CD4-positive, alpha-beta T cell treated with Interleukin-15 for 1 hour (primary cell): ENCODE measurements at places on chromosomes 2 and 18.

DNA sequence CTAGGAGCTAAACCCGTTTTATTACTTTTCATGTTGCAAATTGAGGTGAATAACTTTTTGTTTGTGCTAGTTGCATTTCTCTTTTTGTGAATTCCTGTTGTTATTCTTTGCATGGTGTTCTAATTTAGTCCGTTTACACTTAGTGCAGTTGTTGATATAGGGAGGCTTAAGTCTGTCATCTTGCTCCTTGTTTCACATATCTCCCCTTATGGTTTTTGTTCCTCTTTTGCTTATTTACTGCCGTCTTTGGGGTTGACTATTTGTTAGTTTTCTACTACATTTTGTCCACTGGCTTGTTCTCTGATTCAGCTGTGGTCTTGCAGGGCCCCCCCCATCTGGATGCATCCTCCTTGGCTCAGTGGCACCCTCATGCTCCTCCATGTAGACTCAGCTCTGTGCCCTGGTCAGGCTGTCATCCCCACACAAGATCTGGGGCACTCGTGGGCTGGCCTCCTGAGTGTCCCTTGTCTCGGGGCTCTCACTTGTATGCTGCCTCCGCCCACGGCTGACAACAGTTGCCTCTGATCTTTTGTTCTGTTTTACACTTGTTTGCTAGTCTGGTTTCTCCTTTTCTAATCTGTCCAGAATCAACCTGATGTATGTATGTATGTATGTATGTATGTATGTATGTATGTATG is 42.9 kb upstream of the ASB1 start:
- no peak for DNase-seq

DNA sequence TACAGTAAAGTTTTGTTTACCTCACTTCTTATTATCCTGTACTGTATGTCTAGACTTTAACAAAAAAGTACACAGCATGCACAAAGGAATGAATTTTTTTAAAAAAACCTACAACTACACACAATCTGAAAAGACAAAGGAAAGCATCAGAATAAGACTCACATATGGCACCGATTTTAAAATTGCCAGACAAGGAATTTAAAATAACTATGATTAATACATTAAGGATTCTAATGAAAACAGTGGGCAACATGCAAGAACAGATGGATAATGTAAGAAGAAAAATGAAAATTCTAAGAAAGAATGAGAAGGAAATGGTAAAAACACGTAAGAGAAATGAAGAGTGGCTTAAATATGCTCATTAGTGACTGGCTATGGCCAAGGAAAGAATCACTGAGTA is 638.2 kb downstream of the FBXO15 start:
- no peak for DNase-seq

DNA sequence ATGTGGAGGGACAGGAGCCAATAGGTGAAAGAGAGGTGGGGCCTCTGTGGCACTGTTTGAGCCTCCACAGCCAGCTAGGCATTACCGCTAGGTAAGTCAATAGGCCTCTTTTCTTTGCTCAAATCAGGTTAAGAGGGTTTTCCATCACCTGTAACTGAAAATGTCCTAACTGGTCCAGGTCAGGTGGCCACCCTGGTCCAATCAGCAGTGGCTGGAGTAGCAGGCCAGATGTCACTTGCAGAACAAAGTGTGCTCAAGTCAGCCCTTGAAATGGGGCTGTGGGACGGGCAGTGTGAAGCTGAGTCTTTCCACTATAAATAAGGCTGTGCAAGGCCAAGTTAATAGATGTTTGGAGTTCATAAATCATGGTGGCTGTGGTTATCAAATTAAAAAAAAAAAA is 20.9 kb downstream of the FBXO36 start:
- DNase-seq, result no peak

DNA sequence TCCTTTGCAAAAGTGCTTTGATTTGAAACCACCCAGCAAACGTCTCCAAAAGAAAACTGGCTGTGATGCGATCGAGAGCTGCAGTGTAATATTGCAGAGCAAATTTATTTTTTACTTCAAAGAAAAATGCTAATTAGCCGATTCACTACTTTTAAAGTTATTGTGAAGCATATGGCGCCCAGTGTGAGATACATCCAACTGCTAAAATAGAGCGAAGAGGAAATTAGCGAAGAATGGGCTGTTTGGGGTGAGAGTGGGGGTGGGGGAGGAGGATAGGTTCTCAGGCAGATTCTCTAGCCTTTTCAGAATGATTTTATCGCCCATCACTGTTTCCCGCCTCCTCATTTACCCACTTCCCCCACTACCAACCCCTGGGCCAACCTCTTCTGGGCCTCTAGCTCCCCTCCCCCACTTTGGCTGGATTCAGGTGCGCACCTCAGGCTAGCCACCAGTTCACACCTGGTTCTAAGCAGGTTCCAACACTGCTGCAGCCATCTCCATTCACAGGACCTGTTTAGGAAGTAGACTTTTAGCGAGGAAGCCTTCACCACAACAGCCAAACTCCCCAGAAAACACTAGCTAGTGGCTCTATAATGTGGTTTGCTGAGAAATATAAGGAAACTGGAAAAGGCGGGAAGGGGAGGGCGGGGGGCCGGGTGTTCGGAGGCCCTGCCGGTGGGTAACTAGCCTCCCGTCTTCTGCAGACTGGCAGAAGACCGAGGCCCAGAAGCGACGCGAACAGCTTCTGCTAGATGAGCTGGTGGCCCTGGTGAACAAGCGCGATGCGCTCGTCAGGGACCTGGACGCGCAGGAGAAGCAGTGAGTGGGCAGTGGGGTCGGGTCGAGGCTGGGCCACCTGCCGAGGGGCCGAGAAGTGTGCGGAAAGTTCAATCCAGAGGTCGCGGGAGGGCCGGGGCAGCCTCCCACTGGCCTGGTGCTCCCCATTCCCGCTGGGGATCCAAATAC is 6.0 kb upstream of the OTX1 start:
- no peak for DNase-seq

GRCh38 chr2:45121236-45121927 is 112.1 kb upstream of the SIX2 start:
- no peak for DNase-seq

GRCh38 chr2:148968776-148969319 is 69.7 kb upstream of the LYPD6B start:
- DNase-seq, result no peak

DNA sequence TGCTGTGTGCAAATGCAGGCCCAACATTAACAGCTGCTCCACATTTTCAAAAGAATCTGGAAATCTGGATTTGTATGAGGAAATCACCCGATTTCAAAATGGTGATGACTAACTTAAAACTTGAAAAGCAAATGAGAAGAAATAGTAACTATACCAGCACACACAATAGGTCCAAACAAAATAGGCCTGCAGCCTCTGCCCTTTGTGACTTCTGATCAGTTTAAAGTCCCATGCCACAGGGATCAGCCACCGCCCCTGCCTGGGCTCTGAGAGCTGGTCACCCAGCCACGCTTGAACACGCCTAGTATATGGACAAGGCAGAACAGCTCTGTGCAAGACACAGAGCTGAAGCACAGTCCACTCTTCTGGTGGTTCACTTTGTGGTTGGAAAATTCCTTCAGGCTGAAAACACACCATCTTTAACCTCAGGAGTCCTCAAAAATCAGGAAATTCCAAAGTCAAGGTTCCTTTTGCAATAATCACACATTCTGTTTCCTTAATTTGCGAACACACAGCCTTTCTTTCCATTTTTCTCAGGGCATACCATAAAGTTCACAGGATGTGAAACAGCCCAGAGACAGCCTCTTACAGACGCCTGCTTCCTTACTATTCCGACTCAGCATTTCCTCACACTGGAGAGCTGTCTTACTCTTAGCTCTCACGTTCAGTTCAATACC is 150.1 kb upstream of the RIOK3 start:
- DNase-seq, result no peak

DNA sequence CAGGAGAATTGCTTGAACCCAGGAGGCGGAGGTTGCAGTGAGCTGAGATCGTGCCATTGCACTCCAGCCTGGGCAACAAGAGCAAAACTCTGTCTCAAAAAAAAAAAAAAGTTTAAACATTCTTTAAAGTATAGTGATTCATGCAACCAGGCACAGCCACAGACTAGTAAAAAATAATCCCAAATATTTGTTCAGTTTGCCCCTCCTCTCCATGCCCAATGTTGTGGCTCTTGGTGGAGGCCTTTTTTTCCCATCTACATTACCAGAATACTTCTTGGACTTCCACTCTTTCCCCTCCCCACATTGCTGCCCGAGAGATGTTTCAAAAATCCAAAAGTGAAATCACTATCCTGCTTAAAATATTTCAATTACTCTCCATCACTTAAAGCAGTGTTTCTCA is 5.1 kb upstream of the MALT1 start:
- DNase-seq, result no peak

DNA sequence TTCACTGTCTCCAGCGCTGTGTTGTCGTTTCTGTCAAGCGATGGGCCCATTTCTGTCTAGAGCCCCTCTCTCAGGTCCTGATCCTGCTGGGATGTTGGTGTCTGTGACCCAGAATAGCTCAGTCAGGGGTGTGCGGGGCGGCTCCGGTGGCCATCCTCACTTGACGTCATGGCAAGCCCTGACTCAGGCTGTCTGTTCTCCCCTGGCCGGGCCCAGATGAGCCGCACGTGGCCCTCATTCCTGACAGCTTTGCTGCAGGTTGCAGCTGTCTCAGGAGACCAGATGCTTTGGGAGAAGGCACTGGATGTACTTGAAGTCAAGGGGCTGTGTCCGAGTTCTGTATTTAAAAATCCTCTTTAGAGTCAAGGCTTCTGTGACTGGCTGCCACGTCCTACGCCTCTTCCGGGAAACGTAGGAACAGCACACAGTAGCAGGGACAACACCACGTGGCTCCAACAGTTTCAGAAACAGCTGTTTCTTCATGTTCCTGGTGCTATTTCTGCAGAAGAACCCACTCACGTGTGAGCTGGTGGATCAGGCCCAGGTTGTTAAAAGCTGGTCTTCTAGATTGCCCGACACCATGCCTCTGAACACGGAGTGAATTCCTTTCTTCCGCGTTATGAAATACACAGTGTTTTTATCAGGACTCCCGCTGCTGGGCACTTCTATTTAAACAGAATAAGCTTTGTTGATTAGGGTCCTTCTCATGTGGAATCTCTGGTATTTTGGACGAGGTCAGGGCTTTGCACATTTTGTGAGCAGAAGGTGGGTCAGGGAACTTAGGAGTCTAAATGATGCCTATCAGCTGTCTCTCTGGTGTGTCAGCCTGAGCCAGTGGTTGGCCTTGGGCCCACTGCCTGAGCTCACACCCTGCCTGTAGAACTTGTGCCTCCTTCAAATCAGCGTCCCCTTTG is 28.3 kb upstream of the NTSR2 start:
- DNase-seq, result no peak

GRCh38 chr2:234451852-234452625 is 44.8 kb downstream of the ARL4C start:
- DNase-seq, result no peak

DNA sequence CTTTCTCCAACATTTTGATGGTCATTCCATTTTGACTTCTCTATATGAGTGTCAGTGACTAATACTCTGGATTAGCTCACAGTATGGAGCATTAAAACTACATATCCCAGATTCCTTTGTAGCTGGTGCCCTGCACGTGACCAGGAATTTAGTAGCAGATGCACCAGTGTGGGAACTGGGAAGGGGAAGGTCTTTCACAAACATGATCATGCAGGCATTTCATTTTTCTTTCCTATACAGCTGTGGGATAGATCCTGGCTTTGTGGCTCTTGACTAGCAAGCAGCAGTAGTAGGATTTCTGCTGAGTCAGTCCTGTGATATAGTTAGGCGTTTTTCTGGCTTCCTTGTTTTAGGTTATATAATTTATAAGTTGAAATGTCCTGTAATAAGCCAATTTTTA is 971.0 kb upstream of the CDH2 start:
- DNase-seq, result no peak

DNA sequence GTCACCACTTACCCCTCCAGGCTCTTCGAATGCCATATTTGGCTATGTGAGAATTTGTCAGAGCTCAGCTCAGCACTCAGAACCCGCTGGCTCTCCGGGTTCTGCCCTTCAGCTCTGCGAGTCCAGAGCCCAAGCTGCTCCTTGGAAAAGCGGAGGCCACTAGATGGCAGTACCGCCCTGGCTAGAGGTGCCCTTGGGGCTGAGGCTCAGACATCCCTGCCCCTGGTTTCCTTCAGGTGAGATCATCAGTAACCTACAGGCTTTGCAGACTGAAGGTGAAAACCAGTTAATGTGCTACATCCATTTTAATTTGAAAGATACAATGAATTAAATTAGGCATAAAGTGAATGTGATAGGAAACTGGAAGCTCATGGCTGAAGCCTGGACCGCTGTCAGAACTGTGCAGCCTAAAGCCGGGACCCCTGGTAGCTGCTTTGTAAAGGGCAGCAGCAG is 285.6 kb downstream of the AGAP1 start:
- DNase-seq, result no peak

GRCh38 chr2:72112401-72112800 is 35.3 kb downstream of the CYP26B1 start:
- DNase-seq, result no peak

DNA sequence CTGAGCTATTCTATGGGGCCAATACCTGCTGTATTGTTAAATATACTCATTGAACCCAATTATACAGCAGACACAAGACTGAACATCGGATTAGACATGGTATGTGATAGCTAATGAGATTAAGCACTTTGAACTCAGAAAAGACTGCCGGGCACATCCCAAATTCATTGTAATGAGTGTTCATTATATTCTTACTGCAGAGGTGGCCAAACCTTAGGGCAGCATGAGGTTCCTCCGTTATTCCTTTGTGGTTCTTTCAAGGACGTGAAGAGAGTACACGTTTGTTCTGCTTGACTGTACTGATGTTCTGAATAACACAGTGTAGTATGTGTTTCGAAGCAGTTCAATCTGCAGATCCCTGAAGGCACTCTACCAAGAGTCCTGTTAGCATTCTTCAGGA is 78.4 kb downstream of the KIF5C start:
- no peak for DNase-seq

DNA sequence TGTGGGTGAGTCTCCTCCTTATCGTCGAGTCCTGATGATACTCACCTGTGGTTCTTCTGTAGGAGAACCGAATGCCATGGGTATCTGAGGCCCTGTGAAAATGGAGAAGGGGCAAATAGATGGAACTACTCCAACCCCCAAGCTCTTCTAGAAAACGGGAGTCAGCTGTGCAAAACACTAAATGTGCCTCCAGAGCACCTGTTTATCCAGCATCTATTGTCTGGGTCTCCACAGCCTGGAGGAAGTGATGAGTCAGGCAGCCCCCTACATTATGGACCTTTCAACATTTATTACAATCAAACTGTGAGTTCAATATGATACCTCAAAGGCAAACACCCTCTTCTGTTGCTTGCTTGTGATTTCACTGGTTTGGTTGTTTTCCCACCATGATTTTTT is 9.8 kb upstream of the LRRFIP1 start:
- no peak for DNase-seq

DNA sequence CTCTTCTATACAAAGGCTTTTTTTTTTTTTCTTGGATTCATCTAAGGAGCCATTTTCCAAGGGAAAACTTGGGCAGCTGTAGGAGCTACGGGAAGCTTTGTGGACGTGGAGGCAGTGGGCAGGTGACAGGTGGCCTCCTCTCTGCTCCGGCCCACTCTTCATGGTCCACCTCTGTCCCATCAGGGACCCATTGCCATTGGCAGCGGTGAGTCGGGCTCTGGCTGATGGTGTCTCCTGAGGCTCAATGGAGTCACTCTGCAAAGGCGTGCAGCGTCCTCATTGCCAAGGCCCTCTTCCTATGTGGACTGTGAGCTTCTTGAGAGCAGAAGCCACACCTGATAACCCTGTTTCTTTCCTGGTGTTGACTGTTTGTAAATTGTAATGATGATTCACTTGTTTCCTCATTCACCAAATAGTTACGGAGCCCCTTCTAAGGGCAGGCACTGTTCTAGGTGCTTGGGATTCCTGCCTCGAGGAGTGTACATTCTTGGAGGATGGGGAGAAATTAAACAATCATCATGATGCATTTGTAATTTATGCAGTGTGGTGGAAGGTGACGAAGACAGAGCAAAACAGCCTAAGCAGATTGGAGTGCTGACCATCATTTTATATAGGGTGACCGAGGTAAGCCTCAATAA is 240.3 kb upstream of the HS6ST1 start:
- DNase-seq, result no peak
